ENCODE measurements at places on chromosomes 13 and 19. TPM values are rescaled to one million over a fixed set of nuclear protein-coding genes. Genes with fewer than 3 reads are reported as not detected.

The KASH5 gene
- 1.2 TPM for total RNA-seq

The FOXA3 gene
- 0.40 TPM for total RNA-seq

The MAST1 gene
- total RNA-seq, result 1.8 TPM

The WDR83 gene
- total RNA-seq, result 13.5 TPM

The MBD3L3 gene
- total RNA-seq, result not detected
